Activated CD4-positive, alpha-beta T cell treated with anti-CD3 and anti-CD28 coated beads for 1 hour (primary cell): ENCODE measurements at places on chromosomes 12 and 14.

GRCh38 chr12:42774238-42774637 lies 184.7 kb upstream of the PRICKLE1 start:
- DNase-seq, result no peak

- DNase-seq, result no peak
Measured at GRCh38 chr12:108798551-108799221, 58.7 kb downstream of the SSH1 start.

GRCh38 chr14:75259510-75259855 lies 19.1 kb upstream of the FOS start:
- no peak for DNase-seq

DNA sequence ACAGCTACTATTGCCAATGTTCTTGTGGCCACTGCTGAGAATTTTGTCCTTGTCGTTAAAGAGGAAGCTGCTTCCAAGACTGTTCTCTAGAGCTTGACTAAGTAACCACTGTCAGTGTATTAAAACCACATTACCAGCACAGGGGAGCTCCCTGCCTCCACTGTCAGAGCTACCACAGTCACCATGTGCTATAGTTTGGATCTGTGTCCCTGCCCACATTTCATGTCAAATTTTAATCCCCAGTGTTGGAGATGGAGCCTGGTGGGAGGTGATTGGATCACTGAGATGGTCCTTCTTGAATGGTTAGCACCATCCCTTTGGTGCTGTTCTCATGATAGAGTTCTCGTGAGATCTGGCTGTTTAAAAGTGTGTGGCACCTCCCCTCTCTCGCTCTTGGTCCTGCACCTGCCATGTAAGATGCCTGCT lies 23.2 kb upstream of the RAP1B start:
- DNase-seq, result no peak

DNA sequence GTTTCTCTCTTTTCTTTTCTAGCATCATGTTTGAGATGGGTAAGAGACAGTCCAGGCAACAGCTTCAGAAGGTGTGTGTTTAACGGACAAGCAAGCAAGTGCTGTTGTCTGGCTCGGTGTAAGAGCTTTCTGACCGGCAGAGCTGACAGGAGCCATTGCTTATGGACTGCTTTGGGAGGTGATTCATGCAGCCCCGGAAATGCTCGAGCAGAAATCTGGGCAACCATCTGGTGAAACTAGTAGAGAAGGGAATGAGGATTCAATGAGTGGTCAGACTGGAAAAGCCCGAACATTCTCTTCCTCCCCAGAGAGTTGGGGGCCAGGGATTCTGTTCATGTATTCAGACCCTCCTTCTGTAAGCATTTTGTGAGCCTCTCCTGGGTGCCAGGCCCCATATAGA lies 24.4 kb downstream of the TUNAR start:
- no peak for DNase-seq

DNA sequence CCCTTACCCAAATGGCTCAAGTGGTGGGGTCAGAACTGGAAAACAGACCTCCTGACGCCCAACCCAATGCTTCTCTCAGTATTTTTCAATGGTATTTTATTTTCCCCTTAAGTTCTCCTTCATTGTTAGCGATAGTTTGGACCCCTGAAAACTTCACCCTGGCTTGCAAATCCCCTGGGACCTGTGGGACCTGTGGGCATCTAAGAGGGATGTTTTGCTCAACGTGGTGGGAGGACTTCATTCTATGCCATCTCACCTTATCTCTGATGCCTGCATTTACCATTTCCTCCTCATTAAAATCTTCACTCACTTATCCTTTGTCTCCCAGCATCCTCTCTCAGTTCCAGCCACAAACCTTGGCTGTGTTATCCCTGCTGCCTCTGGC lies 59.4 kb upstream of the GZMB start:
- no peak for DNase-seq

DNA sequence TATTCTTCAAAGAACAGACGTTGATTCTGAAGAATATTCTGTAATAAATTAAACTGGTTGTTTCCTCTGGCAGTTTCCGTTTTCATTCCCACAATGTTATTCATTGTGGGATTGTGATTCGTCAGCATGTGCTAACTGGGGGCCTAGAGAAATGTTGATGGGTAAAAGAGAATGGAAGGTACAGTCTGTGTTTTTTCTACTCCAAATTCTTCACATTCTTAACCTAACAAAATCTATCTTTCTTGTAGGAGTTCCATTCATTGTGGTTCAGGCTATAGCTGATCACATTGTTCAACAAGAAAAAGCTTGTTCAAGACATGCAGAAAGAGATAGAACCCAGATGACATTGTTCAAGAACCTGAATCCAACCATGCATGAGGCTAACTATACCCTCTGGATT lies 5.9 kb downstream of the CD163 start:
- DNase-seq, result no peak

- no peak for DNase-seq
Measured at GRCh38 chr12:94998326-94998725, 5.2 kb downstream of the NDUFA12 start.
